ENCODE measurements at places on chromosomes 6 and 20. TPM values are rescaled to one million over a fixed set of nuclear protein-coding genes. Genes with fewer than 3 reads are reported as not detected.

GGTLC1 gene
- not detected for total RNA-seq

DNA sequence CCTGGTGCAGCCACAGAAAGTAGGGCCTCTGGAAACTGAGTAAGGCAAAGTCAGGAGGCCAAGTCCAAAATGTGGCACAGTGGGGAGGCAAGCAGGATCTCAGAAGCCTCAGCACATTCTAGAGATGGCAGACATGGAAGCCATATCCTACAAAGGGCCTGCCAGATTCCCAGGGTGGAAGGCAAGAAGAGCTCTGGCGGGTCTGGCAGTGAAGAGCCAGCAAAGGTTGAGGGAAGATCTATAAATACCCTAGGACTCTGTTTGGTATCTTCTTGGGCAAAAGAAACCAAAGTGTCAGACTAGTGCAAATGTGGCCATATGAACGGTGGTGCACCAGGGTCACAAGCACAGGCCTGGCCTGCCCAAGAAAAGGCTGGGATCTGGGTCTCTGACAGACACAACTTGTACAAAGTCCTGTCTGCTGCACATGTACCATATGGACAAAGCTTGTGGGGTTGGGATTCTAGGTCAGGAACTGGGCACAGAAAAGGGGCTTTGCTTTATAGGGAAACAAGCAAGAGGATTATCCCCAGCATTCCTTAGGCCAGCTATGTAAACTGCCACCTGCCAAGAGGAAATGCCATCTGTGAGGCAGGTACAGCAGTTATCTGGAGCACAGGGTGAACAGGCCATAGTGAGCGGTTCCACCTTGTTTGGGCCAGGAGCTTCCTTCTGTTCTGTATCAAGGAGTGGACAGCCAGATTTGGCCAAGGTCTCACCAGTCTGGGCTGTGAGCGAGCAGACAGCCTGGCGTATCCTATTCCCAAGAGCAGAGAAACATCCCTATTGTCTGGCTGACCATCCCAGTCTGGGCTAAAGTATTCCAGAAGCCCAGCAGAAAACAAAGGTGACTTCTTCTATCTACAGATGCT, 36.3 kb upstream of the SLC4A11 start:
- DNase-seq = no peak

DNA sequence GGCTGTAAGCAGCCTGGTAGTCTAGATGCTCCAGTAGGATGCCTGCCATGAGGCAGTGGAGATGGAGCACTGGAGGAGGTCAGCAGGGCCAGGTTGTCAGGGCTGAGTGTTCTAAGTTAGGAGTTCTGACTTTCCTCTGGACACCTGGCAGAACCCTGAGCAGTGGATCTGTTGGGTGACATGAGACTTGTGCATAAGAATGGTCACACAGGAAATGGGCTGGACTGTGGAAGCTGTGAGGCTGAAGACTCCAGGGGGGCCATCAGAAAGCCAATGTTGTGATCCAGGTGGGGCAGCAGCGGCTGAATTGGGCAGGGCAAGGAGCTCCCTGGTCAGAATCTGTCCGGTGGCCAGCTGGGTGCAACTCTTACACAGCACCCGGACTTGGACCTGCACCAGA, 23.9 kb upstream of the C20orf203 start:
- DNase-seq = no peak

GRCh38 chr6:11770546-11771466, 7.8 kb downstream of the ADTRP start:
- peak; percentile 16 for DNase-seq

ADGRF5 gene
- not detected for total RNA-seq

DNA sequence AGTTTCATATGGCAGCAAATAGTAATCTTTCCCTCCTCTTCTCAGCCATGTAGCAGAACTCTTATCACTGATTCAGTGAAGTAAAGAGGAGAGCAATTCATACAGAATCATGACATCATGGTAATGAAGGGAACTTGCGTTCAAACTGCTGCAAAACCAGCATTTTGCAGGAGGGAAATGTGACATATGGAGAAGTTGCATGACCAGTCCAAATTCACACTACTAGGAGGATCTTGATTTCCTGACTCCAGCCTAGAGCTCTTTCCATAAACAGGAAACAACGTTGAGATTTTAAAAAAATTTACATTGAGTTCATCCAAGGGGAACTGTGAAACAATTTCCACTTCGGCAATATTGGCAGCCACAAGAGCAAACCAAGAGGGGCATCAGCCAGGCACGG, 63.8 kb downstream of the MBOAT1 start:
- DNase-seq = no peak

DNA sequence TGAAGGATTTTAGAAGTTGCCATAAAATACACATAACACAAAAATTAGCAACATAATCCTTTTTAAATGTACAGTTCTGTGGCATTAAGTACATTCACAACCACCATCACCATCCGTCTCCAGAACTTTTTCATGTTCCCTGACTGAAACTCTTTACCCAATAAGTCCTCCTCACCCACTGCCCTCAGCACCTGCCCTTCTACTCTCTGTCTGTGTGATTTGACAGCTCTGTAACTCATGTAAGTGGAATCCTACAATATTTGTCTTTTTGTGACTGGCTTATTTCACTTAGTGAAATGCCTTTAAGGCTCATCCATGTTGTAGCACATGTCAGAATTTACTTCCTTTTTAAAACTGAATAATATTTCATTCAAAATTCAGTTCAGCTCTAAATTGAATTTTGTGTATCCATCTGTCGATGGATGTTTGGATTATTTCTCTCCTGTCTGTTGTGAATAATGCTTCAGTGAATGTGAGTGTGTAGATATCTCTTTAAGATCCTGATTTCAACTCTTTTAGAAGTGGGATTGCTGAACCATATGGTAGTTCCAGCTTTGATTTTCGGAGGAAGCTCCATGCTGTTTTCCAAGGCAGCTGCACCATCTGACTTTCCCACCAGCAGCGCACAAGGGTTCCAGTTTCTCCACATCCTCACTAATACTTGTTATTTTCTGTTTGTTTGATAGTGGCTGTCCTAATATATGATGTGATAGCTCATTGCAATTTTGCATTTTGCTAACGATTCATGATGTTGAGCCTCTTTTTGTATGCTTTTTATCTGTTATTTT, 4.2 kb downstream of the ENTPD6 start:
- no peak for DNase-seq

DNA sequence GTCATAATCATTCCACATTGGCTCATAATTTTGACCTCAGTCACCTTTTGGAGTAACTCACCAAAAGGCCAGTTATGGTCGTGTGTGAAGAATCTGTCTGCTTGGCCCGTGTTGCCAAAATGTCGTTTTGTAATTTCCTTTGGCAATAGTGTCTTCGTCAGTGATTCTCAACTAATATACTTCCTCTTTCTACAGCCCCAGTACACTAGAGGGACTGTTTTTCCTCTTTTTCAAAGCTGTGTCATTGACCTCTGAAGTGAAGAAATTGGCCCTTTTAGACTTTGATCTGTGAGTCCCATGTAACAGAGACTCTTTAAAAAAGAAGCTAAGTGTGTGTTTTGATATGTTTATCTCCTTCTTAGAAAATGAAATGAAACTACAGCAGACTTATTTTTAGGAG, 5.2 kb downstream of the FOXO3 start:
- DNase-seq = no peak

CST4 gene
- total RNA-seq = not detected

DNA sequence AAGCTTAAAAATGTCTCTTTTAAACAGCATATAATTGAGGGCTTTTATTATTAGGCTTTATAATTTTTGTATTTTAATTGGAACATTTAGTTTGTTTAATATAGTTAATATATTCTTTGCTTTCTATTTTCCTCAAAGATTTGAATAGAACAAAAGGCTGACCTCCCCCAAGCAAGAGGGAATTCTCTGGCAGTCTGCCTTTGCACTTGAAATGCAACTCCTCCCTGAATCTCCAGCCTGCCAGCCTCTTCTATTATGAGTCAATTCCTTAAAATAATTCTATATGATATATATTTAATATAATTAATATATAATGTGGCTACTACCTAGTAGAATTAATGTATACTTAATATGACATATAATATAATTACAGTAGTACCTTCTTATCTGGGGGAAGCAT, 69.2 kb downstream of the PTPRA start:
- no peak for DNase-seq

Measured in neural progenitor cell (in vitro differentiated cells).